Stimulated activated CD8-positive, alpha-beta memory T cell treated with anti-CD3 and anti-CD28 coated beads, Interleukin-15, amount 100 ng/mL, for 4 hours (primary cell): ENCODE measurements at places on chromosomes 7 and 10.

GRCh38 chr7:135744938-135745702 is 3.5 kb downstream of the FAM180A start:
- no peak for DNase-seq

DNA sequence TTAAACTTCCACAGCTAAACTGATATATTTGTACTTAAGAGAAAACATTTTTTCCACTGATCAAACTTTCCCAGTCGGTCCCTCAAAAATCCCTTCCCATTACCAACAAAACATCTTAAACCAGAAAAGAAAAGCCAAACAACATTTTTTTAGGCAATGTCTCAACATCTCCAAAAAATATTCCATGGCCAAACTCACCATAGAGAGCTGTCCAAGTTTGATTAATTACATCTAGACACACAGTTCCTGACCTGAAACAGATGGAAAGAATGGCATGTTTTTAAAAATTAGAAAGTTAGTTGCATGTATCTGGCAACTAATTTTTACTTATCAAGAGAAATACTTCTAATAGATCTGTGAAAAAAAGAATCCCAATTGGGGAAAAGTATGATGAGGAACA is 95.4 kb downstream of the UBE2H start:
- DNase-seq, result no peak

- no peak for DNase-seq
Observed at GRCh38 chr10:105834261-105835059, 1193.4 kb downstream of the SORCS3 start.

DNA sequence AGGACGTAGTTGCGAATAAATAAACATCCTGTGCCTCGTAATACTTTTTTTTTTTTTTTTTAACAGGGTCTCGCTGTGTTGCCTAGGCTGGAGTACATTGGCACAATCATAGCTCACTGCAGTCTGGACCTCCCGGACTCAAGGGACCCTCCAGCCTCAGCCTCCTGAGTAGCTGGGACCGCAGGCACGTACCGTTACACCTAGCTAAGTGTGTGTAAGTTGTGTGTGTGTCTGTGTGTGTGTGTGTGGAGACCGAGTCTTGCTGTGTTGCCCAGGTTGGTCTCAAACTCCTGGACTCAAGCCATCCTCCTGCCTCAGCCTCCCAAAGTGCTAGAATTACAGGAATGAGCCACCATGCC is 573 bp upstream of the PON2 start:
- DNase-seq, result no peak

DNA sequence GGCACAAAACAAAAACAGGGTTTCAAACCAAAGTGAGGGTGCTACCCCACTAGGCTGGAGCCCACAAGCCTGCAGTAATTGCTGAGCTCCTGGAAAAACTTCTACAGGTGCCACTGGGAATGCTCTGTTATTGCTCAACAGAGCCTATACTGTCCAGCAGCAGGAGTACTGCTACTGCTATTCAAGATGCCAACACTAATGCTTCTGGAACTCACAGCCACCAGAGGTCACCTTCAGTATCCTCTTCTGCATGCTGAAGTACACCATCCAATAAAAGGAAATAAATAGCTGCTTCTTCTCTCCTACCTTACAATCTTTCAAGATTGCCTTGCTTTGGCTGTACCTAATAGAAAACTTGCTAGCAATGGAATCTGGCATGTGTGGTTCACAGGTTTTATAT is 222.0 kb downstream of the LRRN3 start:
- no peak for DNase-seq

GRCh38 chr7:127525866-127526480 is 59.4 kb downstream of the GCC1 start:
- no peak for DNase-seq

GRCh38 chr10:17742918-17743317 is 9.1 kb upstream of the TMEM236 start:
- peak; percentile 10 for DNase-seq

DNA sequence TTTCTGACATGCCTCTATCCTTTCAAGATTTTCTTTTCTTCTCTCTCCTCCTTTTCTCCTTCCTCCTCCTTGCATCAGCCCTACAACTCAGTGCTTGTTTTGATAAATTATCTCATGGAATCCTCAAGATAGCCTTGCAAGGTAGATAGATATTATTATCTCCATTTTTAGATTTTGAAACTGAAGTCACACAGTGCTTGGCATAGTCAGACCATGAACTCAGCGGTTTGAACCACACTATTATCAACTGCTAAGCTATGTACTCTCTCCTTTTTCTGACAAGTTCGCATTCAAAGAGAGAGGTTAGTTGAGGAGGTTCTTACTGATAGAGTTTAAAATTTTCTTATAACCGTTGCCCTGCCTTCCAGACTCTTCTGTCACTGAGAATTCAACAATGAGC is 79.1 kb downstream of the SUGCT start:
- DNase-seq, result no peak

GRCh38 chr7:125253452-125254190 is 324.0 kb upstream of the POT1 start:
- DNase-seq, result no peak

GRCh38 chr10:10544890-10545289 is 472.8 kb upstream of the CELF2 start:
- no peak for DNase-seq

DNA sequence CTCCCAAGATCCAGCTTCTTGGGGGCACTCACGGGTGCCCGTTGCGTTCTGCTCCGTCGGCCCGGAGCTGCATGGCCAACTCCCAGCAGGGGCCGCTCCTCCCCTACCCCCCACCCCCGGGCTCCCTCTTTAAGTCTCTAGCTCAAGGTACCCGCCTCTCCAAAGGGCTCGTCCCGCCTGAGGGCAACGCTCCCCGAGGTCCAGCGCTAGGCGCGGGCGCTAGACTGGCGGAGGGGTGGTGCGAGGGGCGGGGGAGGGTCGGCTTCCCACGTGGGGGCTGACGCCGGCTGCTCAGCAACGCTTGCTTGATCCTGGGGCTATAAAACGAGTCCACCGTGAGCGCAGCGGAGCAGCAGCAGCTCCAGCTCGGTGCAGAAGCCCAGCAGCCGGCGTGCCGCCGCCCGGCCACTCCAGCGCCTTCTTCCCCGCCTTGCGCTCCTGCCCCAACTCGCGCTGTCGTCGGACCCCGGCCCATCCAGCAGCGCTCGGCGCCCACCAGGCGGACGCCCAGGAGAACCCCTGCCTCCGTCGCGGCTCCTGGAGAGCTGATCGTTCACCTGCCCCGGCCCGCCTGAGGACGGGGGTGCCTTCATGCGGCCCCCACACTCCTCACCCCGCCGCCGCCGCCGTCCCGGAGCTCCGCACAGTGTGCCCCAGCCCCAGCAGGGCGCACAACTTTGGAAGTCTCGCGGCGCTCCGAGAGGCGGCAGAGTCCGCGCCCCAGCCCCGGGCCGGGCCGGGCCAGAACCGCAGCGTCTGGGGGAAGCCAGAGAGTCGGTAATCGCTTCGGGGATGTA is at the start of gene ADRA2A:
ADRA2A (plus strand) TSS at position 348 of the 797 bp plus-strand sequence. CDS start 968 bp downstream, outside the sequence.
- no peak for DNase-seq

DNA sequence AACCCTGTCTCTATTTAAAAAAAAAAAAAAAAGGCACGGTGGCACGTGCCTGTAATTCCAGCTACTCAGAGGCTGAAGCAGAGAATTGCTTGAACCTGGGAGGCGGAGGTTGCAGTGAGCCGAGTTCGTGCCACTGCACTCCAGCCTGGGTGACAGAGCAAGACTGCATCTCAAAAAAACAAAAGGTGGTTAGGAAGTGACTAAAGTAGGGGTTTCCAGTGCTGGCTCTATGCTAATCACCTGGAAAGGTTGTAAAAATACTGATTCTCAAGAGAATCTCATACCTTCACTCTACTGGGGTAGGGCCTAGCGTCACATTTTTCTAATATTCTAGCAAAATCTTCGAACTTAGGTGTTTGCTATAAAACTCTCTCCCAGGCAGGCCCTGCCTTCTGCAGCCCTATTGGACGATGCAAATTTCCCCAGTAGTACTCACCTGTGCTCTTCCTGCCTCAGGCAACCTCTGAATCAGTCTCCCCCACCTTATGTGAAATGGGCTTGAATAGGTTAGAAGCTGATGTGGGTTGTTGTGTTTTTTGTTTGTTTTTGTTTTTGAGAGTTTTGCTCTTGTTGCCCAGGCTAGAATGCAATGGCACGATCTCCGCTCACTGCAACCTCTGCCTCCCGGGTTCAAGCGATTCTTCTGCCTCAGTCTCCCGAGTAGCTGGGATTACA is 3.5 kb downstream of the ZP3 start:
- DNase-seq, result no peak

DNA sequence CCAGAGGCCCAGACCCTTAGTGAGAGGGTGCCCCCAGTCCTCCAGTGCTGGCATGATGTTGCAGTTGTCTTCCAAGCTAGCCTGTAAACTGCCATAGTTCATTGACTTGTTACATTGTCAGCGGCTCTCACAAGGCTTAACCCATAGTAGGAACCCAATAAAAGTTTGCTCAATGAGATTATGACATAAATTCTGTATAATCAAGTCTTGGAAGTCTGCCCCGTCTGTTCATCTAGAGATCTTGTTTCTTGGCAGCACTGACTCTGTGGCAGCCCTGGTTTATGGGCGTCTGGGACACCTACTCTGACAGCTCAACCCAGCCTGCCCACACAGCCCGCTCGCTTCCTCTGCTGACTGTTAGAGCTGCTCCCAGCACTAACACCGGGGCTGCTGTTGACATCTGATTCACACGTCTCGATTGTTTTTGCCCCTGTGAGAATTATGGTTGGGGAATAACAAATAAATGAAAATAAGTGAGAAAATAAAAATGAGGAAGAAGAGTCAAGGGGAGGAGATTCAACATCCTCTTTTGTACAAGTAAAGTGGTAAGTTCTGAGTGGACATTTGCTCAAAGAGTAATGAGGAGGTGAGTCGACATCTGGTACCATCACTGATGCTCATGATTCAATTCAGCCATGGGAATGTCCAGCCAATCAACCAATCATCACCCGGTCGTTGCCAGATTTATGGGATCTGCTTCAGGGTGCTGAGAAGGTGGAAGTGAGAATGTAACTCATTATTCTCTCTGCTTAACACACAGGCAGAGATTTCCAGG is 160.8 kb downstream of the SPAG6 start:
- peak; percentile 47 for DNase-seq

GRCh38 chr7:33727315-33727714 is 178.0 kb upstream of the BMPER start:
- DNase-seq, result no peak

DNA sequence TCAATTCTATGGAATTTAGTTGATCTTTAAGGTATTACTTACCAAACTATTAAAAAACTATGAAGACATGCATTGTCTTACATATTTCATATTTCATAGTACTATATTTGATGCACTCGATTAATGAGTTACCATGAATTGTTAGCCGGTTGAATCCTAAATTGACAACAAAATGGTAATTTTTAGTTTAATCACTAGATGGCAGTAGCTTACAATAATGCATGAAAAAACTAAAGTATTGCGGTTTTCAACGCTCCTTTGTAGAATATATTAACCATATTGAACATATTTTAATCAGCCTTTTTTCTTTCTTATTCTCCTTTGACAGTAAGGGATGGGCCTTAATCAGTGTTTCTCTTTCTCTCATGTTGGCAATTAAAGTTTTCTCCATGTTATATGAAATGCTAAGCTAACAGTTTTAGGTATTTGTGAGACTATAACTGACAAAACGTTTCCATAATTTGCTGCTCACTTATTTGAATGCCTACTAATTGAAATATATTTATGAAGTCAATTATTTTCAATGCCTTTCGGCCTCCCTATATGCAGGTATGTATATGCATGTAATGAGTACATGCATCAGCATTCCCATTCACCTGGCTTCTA is 48.5 kb upstream of the ARL4A start:
- DNase-seq, result no peak

DNA sequence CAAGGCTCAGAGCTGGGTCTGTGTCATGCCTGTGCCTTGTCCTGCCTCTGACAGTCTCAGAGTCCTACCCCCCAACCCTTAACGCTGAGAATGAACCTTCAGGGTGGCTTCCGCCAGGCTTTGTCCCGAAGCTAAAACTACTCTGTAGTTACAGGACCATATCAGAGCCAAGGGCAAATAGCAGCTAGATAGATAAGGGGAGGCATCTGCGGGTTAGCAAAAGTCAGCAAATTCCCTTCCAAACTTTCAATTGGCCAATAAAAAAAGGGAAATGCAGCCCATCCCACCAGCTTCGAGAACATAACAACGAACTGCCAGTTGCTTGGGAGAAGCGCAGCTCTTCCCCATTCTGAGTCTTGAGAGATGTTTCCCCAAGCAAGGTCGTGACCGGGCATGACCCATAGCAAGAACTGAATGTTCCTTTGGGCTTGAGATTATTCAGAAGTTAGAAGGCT is 17.7 kb downstream of the CCL24 start:
- DNase-seq, result no peak

DNA sequence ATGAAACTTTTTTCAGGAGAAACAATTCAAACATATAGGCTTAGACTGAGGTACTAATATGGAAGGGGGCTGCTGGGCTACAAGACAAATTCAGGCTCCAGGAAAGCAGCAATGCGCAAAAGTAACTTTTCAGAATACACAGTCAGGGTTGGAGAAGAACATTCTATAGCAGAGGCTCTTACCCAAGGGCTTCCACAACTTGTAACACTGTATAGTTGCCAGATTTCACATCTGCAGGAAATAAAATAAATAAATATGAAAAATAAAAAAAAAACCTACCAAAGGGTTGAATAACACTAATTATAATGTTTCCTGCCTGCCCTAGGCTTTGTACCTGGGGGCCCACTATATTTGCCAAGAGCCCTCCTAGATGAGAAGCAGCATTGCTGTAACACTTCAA is 14.3 kb downstream of the MMS19 start:
- DNase-seq, result no peak

DNA sequence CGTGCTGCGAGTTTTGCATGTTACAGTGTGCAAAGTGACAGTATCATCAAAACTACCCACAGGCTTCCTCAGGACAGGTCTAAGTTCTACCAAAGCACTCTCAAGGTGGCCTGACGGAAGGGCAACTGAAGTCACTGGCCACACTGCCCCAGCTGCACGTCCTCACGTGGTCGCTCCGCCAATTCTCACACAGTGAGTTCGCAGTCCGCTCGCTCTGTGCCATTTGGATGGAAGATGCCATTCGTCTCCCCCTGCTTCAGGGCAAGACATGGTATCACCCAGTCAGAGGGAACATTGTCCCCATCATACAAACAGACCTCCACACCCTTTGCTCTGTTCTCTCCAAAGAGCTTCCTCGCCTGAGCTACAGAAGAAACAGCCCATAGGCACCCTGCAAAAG is 109.6 kb upstream of the COBL start:
- no peak for DNase-seq
